ENCODE measurements at places on chromosomes 11 and 22.
A peak's percentile ranks its signal among the peaks of the same experiment; 100 is the strongest.

DNA sequence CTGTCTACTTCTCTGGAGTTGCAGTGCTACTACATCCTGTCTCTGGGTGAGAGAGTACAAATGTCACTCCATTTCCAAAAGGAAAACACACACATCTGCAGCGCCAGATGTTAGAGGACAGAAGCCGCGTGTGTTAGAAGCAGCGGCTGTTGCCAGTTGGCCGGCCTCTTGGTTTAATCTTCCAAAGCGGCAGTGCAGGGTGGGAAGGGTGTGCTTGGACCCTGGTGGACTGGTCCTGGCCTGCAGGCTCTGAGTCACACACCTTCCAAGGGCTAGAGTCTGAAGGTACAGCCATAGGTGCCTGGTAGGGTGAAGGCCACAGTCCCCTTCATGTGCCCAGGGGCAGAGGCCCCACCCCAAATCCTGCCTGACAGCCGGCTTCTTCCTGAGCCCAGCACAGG, 99.8 kb downstream of the CTTN start:
- no peak for DNase-seq

DNA sequence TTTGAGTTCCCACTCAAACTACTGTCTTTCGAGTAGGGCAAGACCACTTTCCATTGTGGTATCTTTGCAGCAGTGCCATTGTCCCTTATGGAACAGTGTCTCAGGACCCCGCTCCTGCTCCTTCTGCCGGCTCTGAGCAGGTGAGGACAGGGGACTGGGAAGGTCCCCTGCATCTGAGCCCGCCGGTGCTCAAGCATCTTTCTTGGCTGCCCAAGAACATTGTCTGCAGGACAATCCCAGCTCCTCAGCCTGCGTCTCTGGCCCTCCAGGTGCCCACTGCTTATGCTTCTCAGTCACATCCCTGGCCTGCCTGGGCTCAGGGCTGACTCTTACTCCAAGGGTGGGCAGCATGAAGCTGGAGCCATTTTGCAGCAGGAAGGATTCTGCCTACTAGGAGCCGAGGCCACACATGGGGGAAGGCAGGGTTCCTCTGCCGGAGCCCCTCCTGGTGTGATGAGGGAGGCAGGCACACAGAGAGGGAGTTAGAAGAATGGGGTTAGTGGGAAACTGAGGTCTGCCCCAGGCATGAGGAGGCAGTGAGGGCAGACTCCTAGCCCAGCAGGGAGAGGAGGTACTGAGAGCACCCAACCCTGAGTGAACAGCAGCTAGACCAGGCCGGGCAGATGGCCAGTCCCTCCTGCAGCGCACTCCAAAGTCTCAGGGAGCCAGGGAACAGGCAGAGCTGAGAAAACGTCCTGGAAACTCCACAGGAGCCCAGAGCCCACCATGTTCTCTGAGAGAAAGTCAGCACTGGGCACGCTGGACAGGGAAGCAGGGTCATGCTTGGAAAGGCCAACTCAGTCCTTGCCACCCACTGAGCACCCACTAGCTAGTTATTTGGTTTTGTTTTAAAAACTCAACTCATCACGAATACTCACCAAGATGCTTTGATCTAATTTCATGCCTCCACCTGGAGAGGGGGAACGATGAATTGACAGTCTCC, 7.5 kb upstream of the PPARA start:
- no peak for DNase-seq

DNA sequence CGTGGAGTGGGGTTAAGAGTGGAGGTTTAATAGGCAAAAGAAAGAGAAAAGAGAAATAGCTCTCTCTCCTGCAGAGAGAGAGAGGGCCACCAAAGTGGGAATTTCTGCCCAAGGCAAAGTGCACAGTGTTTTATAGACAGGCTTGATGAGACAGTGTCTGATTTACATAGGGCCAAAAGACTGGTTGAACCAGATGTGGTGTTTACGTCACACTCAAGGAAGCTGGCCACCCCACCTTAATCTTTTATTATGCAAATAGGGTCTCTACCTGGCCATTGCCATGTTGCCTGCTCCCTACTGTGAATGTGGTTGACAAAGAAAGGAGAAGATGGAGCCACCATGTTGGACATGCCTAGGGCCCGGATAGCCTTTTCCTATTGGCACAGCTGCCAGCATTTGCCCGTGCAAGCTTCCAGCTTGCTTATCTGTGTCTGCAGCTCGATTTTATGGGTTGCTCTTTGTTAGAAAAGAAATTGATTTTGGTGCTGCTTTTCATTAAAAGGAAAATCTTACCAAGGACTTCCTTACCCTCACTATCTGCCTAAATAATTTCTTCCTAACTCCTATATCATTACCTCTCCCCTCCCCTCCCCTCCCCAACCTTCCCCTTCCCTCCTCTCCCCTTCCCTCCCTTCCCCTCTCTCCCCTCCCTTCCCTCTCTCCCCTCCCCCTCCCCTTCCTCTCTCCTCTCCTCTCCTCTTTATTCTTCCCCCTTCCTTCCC, 436.0 kb downstream of the NELL1 start:
- DNase-seq = no peak

DNA sequence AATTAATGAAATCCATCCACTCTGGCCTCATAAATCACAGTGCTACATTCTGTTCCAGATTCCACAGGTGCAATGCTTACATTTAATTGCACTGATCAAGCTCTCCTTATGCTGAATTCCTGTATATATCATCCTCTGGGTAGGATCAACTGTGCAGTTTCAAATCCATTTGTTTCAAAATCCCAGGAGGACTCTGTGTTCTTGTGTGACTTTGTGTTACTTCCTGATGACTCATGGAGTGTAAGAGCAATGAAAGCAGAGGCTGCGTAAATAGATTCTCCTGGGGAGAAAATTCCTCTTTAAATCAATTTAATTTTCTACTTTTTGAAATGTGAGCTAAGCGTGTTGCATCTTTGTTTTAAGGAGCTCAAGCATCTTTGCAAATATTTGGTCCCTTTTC, 752.7 kb downstream of the METTL15 start:
- DNase-seq = peak; percentile 71

GRCh38 chr22:41831828-41832552, 915 bp upstream of the SREBF2 start:
- DNase-seq = no peak

- no peak for DNase-seq
Observed at GRCh38 chr11:102853956-102854355, 10.5 kb upstream of the MMP3 start.

DNA sequence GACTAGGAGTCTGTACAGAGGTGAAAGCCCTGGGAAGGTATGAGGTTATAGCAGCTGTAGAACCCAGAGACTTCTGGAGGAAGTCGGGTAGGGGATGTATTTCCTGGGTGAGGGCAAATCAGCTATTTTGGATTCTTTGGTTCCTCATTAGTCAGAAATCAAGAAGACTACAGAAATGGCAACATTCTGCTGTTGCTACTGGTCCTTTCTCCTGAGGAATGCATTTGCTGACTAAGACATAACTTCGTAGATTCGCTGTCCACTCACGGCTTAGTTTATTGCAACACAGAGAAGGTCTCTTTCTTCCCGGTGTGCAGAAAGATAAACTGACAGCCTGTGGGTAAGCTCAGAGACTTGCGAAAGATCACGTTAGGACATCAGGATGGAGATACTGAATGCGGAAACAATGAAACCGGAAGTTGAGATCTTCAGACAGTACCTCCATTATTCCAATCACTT, 25.3 kb upstream of the SESN3 start:
- DNase-seq = no peak

- no peak for DNase-seq
Observed at GRCh38 chr22:45639747-45640102, 31.9 kb upstream of the ATXN10 start.

- no peak for DNase-seq
Observed at GRCh38 chr11:12052676-12053605, 44.5 kb upstream of the DKK3 start.

DNA sequence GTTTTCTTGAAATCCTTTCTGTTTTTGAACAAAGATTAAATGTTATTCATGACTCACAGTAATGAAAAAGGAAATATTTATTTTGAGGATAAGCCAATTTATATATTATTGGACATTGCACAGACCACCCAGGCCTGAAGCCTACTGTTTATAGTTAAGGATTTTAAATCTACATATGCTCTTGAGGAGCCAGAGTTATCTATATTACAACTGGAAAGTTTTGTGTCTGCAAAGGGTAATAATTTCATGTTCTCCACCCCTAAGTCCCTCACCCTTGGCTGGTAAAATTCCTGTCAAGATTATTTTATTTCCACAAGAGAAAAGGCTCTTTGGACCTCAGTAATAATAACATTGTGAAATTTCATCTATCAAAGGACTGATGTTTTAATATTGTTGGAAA, 228.2 kb downstream of the TMEM135 start:
- DNase-seq = no peak

- peak; percentile 97 for DNase-seq
Observed at GRCh38 chr11:103624708-103625623, 411.5 kb upstream of the DDI1 start.

GRCh38 chr22:36536717-36537116, 7.8 kb upstream of the EIF3D start:
- no peak for DNase-seq

- DNase-seq = no peak
Observed at GRCh38 chr22:42791721-42792452, 65.2 kb downstream of the ARFGAP3 start.

GRCh38 chr11:102534261-102534872, 3.8 kb upstream of the MMP7 start:
- DNase-seq = no peak

DNA sequence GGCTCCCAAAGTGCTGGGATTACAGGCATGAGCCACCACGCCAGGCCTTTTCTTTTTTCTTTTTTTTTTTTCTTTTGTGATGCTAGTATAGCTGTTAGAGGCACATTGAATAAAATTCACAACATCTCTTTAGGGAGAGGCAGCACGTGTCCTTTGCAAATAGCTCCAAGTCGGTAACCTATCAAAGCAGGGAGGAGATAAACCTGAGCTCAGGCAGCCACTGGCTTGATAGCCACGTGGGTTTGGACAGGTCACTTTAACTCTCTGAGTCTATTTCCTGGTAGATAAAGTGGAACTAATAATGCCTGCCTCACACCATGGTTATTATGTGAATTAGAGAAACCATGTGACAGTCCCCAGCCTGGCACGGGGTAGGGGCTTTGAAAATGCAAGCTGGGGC, 43.1 kb upstream of the ATXN10 start:
- DNase-seq = no peak

DNA sequence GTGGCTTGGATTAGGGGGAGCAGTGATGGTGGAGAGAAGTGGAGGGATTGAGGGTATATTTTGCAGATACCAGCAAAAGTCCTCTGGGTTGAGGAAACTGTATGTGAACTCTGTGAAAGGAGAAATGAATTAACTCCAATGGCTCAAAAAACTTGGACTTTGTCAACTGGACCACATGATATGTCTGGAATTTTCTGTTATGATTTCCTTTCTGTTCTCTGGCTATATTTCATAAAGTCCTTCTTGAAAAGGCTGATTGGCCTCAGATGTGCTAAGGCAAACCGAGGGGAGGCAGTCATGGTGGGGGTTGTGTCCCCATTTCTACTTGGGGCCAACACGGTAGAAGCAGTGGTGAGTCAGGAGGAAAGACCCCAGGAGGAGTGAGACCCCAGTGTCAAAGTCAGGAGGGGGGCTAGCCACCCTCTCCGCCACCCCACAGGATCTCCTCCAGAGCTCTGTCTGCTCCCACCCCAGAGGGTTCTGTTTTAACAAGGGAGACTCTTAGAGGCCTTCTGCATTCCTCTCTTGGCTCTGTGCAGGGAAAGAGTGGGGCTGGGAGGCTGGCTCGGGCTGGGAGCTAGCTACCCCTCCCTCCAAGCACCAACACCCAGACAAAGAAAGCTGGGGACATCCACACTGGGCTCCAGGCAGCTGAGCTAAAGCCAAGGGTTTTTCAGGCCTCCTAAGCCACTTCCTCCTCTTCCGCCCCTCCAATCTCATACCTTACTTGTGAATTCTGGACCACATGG, 13.8 kb downstream of the CHRDL2 start:
- no peak for DNase-seq

GRCh38 chr11:44564670-44565210, 723 bp upstream of the CD82 start:
- no peak for DNase-seq

DNA sequence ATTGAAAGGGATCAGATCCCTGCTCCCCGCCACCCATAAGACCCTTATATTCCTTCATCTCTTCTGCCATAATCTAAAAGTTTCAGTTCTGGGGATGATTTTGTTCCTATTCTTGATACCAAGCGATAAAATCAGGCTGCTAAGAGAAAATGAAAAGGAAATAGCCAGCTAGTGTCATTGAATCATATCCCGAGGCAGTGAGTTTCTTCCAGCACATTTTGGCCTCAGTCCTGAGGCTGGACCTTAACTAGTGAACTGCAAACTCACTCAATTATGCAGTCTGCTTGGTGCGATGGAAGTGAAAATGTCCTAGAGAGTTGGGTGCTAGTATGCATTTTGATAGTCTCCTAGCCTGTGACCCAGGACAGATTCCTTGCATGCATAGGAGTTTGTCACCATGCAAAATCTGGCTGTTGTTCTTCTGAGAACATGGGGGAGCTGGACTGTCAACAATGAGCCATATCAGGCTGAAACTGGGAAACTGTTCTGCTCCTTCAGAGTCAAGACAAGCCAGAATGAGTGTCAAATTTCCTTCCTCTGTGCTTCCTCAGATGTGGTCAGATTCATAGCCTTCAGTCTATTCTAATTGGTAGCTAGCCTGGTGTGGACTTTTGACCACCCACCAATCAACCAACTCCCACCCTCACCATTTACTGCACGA, 102.9 kb downstream of the CCDC81 start:
- DNase-seq = no peak

DNA sequence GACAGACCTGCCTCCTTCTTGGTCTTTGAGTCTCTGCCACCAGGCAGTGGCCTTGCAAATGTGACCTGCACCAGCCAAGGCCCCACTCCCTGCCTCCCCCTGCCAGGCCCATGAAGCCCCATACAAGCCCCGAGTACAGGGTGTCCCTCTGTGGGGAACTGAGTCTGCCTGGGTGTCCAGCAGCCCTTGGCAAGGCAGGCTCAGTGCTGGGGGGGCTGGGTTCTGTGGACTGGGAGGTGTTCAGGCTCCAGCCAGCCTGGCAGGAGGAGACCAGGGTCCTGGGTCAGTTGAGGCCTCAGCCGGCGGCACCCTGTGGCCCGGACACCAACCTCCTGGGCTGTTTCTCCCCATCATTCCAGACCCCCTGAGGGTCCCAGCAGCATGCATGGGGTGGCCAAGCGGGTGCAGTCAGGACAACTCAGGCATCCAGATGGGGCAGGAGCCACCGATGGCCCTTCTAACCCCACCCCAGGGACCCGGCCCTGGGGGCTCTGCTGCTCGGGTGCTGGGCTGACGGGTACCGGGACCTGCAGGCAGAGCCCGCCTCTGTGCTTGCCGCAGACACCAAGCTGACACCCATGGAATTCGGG, 5.7 kb downstream of the MUC5AC start:
- DNase-seq = no peak

DNA sequence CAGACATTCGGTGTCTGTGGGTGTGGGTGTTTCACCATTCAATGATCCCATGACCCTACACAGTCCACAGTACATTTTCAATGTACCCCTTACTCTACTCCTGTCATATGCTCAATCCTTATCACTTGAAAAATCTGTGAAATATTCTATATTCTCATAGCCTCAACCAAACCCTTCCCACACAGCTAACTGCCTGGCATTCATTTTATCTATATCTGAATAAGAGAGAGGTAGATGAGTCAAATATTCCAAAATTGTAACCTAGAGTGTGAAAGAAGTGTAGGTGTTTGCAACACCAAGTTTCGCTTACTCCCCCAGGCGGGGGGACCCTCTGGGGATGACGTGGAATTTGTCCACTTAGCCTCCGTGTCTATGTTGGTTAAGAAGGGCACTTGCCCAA, 354.8 kb downstream of the ETS1 start:
- DNase-seq = no peak

Data from glomerular endothelial cell (primary cell).